ENCODE measurements at places on chromosomes 7 and 10. TPM values are rescaled to one million over a fixed set of nuclear protein-coding genes. Genes with fewer than 3 reads are reported as not detected.

DNA sequence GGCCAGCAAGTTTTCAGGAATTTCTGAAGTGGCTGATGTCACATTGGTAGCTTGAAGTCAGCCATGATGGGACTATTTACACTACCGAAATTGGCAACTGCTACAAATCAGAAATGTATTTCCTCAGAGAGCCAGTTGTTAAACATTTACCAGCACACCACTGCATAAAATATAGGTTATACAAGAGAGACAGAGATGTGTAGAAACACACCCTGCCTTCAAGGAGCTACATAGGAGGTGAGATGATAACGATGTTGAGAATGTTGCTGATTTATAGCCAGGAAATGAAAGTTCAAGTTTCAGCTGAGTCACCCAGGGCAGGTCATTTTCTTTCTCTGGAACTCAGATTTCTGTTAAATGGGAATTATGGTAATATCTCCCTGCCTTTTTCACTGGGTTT lies 46.0 kb upstream of the TCF7L2 start:
- no peak for DNase-seq

- no peak for DNase-seq
Measured at GRCh38 chr7:30001998-30002397, 12.4 kb upstream of the SCRN1 start.

DNA sequence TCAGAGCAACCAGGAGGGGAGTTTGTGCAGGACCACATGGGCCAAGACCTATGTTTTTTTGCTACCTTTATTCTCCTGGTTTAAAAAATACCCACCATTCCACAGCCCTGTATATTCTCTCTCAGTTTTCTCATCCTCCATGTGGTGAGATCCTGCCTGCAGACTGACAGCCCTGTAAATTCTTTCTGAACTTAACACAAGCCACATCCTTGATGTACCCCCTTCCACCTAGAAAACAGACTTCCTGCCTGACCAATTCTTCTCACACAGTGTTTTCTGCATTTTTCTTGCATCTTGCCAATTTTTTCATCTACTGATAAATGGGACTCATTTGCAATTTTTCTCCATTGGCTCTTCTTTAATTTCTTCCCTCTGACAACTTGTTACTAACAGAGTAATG lies 78.4 kb downstream of the INSYN2A start:
- no peak for DNase-seq

GRCh38 chr7:155821851-155822250 lies 9.6 kb upstream of the SHH start:
- no peak for DNase-seq

- DNase-seq = peak; percentile 65
Measured at GRCh38 chr7:151769188-151769821, 107.6 kb downstream of the PRKAG2 start.

SH2B2 gene
- 1.2 TPM for total RNA-seq

RNF32 gene
- total RNA-seq = 1.3 TPM

Data from CD4-positive, alpha-beta memory T cell (primary cell).